ENCODE measurements at places on chromosomes 6 and 20. TPM values are rescaled to one million over a fixed set of nuclear protein-coding genes. Genes with fewer than 3 reads are reported as not detected.

ROMO1 gene
- total RNA-seq, result 185 TPM

RFX6 gene
- total RNA-seq, result 2.0 TPM

ZNF334 gene
- total RNA-seq, result 7.4 TPM

KIF25 gene
- not detected for total RNA-seq

GGTLC1 gene
- total RNA-seq, result not detected

TMEM170B gene
- 0.35 TPM for total RNA-seq

DEF6 gene
- 27.2 TPM for total RNA-seq

MCCD1 gene
- not detected for total RNA-seq

BPI gene
- total RNA-seq, result not detected

EEF1A1 gene
- 4,619 TPM for total RNA-seq

GRCh38 chr6:72712910-72713309 is 91.0 kb downstream of the KCNQ5 start:
- no peak overlapping the region for H3K4me3 ChIP-seq
- no peaks in the 10 kb centered on the region for H3K4me1 ChIP-seq
- no peak for DNase-seq
- H3K27me3 ChIP-seq, result no peaks in the 10 kb centered on the region
- H3K36me3 ChIP-seq, result no peaks in the 10 kb centered on the region

DNA sequence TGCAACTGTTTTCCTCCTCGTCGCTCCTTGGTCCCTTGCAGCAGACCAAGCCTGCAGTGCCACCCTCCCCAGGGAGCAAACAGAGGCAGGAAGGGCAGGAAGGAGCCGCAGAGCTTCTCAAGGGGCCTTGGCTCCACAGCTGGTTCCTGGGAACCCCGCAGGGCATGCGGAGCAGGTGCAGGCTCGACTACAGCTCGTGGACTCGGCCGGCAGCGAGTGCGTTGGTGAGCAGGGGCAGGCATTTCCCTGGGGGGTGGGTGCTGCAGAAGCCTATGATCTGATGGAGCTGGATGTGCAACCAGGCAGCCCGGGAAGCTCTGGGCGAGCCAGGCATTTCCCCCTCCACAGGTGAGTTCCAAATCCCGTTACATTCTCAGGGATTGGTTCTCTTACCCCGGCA is 37.1 kb downstream of the FRMD1 start:
- H3K27ac ChIP-seq, result no peak overlapping the region
- H3K4me3 ChIP-seq, result no peak overlapping the region
- no peaks in the 10 kb centered on the region for H3K27me3 ChIP-seq
- no peak for DNase-seq

GRCh38 chr20:58869662-58870227 is 17.2 kb downstream of the GNAS start:
- no peak overlapping the region for H3K4me3 ChIP-seq
- no peaks in the 10 kb centered on the region for H3K36me3 ChIP-seq
- H3K27me3 ChIP-seq, result no peaks in the 10 kb centered on the region
- no peaks in the 10 kb centered on the region for H3K4me1 ChIP-seq

DNA sequence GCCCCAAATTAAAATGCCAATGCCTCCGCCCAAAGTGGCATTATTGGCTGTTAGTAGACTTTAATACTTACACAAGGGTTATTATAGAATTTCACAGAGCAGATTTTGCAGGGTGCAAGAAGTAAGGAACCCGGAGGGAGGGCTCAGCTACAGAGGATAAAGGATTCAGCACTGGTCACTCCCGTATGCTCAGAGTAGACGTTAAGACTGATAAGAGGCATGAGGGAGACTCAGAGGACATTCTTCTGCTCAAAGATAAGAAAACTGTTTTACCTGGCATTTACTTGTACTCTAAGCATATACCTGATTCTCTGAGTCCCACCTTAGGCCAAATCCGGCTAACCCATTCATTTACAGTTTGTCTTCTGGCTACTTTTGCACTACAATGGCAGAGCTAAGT is 36.5 kb upstream of the OVOL2 start:
- H3K27me3 ChIP-seq, result no peaks in the 10 kb centered on the region
- H3K4me3 ChIP-seq, result no peak overlapping the region
- DNase-seq, result no peak
- H3K4me1 ChIP-seq, result peaks cover 7% of the 10 kb centered on the region

GRCh38 chr6:137883400-137884148 is 16.5 kb downstream of the TNFAIP3 start:
- H3K4me3 ChIP-seq, result no peak overlapping the region
- peaks cover 42% of the 10 kb centered on the region for H3K36me3 ChIP-seq
- no peaks in the 10 kb centered on the region for H3K27me3 ChIP-seq
- peaks cover 5% of the 10 kb centered on the region for H3K4me1 ChIP-seq
- no peak overlapping the region for H3K27ac ChIP-seq

DNA sequence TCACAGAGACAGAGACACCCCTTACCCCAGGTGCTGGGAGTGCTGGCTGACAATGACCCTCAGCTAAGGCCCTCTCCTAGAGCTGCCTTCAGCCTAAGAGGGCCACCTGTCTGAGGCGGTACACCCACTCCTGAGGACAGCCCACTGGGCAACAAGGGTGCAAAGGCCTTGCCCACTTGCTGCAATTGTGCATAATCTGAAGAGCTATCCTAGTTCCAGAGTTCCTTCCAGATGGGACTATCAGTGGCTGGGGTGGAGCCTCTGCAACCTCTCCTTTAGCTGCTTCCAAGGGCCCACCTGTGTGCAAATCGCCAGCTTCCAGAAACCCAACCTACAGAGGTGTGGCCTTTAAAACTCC is 87.5 kb downstream of the PREX1 start:
- H3K4me1 ChIP-seq, result peaks cover 23% of the 10 kb centered on the region
- no peak for DNase-seq
- H3K27me3 ChIP-seq, result no peaks in the 10 kb centered on the region
- no peaks in the 10 kb centered on the region for H3K36me3 ChIP-seq

GRCh38 chr6:159152782-159153181 is 16.4 kb upstream of the FNDC1 start:
- H3K4me3 ChIP-seq, result no peak overlapping the region
- no peak for DNase-seq
- no peaks in the 10 kb centered on the region for H3K27me3 ChIP-seq
- H3K36me3 ChIP-seq, result no peaks in the 10 kb centered on the region
- H3K27ac ChIP-seq, result no peak overlapping the region

GRCh38 chr6:13711324-13711732 is 307 bp downstream of the RANBP9 start:
- DNase-seq, result peak; percentile 65
- no peaks in the 10 kb centered on the region for H3K27me3 ChIP-seq
- H3K36me3 ChIP-seq, result no peaks in the 10 kb centered on the region
- peak overlapping the region; percentile 78 for H3K4me3 ChIP-seq
- H3K4me1 ChIP-seq, result no peaks in the 10 kb centered on the region
- peak overlapping the region; percentile 98 for H3K27ac ChIP-seq

DNA sequence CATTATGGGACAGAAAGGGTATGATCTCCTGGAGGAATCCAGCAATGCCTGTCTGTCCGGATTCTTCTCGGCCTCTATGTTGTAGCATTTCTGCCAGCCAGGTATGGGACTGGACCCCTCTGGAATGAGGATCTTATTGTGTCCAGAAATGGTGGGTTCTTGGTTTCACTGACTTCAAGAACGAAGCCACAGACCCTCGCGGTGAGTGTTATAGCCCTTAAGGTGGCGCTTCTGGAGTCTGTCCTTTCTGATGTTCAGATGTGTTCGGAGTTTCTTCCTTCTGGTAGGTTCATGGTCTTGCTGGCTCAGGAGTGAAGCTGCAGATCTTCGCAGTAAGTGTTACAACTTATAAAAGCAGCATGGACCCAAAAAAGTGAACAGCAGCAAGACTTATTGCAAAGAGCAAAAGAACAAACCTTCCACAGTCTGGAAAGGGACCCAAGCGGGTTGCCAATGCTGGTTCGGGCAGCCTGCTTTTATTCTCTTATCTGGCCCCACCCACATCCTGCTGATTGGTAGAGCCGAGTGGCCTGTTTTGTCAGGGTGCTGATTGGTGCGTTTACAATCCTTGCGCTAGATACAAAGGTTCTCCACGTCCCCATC is 62.3 kb upstream of the IER3 start:
- H3K4me1 ChIP-seq, result no peaks in the 10 kb centered on the region
- no peaks in the 10 kb centered on the region for H3K36me3 ChIP-seq
- no peak overlapping the region for H3K27ac ChIP-seq
- no peaks in the 10 kb centered on the region for H3K27me3 ChIP-seq

DNA sequence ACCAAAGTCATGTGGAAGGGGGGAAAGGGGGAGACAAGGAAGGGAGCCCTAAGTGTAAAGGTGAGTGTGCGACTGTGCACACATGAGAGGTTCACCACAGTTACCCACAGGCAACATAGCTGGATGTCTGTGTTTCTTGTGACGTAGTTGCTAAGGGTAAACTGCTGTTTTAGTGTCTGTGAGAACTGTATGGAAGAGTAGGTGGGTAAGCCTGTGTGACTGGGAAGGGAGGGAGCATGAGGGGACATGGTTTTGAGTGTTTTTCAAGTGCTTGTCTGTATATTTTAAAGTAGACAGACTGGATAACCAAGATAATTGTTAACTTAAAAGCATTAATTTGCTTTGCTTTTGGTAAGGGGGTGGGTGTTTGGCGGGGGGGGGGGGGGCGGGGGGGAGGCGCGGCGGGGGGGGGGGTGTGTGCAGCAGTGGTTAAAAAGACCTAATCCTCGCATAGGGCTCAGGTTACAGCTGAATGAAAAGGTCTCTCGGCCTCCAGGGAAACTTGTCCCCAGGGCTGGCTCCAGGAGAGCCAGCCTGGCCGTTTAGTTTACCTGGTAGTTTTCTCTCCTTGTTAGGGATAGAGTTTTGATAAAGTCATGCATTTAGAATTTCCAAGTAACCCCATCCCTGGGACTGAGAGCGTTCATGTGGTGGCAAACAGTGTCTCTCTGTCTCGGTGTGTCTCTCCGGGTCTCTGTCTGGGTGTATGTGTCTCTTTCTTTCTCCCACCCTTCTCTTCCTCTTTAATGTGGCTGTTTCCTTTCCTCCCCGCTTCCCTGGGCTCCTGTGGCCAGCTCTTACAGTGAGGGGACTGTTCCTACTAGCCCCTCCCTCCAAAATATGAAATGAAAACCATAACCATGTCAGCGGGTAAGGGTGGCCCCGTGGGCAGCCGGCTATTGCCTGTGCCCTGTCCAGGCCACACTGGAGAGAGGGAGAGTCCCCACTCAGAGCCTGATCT is 3.4 kb downstream of the SCUBE3 start:
- H3K4me1 ChIP-seq, result no peaks in the 10 kb centered on the region
- no peaks in the 10 kb centered on the region for H3K36me3 ChIP-seq
- no peak for DNase-seq
- H3K4me3 ChIP-seq, result no peak overlapping the region

DNA sequence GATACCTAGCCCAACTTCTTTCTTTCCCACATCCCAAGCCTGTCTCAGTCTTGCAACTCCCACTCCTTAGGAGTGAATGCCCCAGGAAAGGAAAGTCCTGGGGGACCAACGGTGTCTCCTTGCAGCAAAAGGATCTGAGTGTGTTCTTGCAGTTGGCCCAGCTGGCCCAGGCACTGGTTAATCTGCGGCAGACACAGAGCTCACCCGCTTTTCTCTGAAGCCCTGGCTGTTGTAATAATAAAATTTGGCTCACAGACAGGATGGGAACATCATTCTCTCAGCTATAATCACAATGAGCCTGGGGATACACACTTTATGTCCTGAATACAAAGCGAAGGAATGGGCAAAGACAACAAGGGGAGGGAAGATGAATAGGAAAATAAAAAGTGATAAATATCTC is 287.0 kb upstream of the PRND start:
- H3K27me3 ChIP-seq, result no peaks in the 10 kb centered on the region
- no peak for DNase-seq
- no peaks in the 10 kb centered on the region for H3K36me3 ChIP-seq
- no peak overlapping the region for H3K4me3 ChIP-seq
- no peaks in the 10 kb centered on the region for H3K4me1 ChIP-seq

- H3K4me1 ChIP-seq, result no peaks in the 10 kb centered on the region
- H3K27me3 ChIP-seq, result no peaks in the 10 kb centered on the region
- H3K27ac ChIP-seq, result no peak overlapping the region
- H3K4me3 ChIP-seq, result no peak overlapping the region
Measured at GRCh38 chr20:41275301-41275731, 42.2 kb downstream of the ZHX3 start.

- no peak overlapping the region for H3K27ac ChIP-seq
- no peaks in the 10 kb centered on the region for H3K27me3 ChIP-seq
- no peak for DNase-seq
Measured at GRCh38 chr6:138896104-138896756, 91.8 kb downstream of the REPS1 start.

- no peaks in the 10 kb centered on the region for H3K4me1 ChIP-seq
- H3K36me3 ChIP-seq, result no peaks in the 10 kb centered on the region
- H3K27ac ChIP-seq, result no peak overlapping the region
- peaks cover 4% of the 10 kb centered on the region for H3K27me3 ChIP-seq
- no peak overlapping the region for H3K4me3 ChIP-seq
- peak; percentile 25 for DNase-seq
Measured at GRCh38 chr20:37567671-37568588, 40.3 kb upstream of the BLCAP start.

DNA sequence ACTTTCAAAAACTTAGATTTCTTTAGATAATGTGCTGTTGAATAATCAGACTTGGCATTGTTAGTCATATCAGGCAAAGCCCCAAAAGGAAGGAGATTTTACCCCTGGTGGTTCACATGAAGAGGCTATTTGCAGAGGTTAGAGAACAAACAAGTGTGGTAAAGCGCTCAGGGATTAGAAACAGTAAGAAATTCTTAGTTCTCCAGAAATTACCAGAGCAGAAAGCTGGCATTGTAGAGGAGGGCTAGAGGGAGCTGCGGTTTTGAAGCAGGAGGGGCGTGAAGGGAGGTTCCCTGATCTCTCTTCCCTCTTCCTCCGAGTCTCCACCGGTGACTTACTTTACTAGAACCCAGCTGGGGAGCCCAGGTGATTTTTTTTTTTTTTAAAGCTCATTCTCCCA is 10.2 kb downstream of the MYO6 start:
- DNase-seq, result no peak
- no peak overlapping the region for H3K27ac ChIP-seq
- H3K4me3 ChIP-seq, result no peak overlapping the region
- H3K27me3 ChIP-seq, result no peaks in the 10 kb centered on the region

DNA sequence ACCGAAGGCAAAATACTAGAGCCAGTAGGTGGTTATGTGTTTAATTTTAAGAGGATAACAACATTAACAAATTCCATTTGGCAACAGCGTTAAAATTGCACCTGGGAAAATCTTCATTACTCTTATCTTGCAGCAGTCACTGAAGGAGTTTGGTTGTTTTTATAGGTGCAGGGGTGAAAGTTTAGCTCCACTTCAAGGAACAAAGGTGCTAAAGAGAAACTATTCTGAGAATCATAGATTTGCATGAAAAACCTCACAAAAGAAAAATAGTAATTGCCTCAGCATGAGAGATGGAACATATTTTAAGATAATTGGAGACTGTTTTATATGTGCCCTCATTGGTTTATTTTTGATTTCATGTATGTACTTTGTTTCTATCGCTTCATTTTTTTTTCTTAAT is 444.4 kb downstream of the UTRN start:
- no peak overlapping the region for H3K27ac ChIP-seq
- no peak for DNase-seq
- no peaks in the 10 kb centered on the region for H3K27me3 ChIP-seq
- H3K36me3 ChIP-seq, result peaks cover 16% of the 10 kb centered on the region

GRCh38 chr20:15138548-15139126 is 801.2 kb upstream of the FLRT3 start:
- no peak overlapping the region for H3K4me3 ChIP-seq
- DNase-seq, result no peak
- H3K27me3 ChIP-seq, result no peaks in the 10 kb centered on the region
- H3K27ac ChIP-seq, result no peak overlapping the region
- H3K36me3 ChIP-seq, result no peaks in the 10 kb centered on the region
- no peaks in the 10 kb centered on the region for H3K4me1 ChIP-seq
